NB4 (cell line): ENCODE measurements at places on chromosomes 11 and 22.
A peak's percentile ranks its signal among the peaks of the same experiment; 100 is the strongest.

DNA sequence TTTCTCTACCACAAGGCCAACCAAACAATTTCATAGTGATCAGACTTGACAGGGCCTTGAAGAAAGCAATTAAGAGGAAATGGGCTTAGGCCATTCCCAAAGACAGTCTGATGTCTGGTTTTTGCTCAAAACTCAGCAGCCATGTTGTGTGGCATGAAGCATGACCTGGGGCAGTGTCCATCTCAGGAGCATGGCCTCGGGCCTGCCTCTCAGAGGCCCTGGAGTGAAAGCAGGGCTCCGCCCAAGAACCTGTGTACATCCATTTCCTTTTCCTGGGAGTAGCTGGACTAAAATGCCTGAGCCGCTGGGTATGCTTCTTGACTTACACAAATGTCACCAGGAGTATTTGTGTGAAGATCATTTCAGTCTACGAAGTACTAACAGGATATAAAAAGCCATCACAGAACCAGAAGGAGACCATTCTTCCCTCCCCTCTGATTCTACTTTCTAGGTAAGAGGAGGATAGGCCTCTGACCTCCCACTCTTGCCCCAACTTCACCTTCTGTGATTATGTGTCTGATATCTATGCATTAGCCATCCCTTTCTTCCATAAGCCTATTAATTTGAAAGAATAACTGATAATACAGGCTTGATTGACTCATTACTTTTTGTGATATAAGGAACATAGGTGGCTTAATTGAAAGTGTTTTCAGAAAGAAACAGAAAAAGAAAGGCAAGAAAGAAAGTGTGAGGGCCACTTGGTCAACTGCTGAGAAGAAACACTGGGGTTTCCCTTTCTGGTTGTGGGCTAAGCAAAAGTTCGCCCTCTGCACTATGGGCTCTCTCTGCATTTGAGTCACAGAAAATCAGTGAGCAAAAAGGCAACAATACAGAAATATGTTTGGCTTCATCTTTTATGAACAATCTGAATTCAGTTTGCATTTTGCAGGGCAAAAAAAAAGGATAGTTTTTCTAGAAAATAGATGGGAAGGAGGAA, 188.6 kb upstream of the MTMR2 start:
- DNase-seq = no peak

DNA sequence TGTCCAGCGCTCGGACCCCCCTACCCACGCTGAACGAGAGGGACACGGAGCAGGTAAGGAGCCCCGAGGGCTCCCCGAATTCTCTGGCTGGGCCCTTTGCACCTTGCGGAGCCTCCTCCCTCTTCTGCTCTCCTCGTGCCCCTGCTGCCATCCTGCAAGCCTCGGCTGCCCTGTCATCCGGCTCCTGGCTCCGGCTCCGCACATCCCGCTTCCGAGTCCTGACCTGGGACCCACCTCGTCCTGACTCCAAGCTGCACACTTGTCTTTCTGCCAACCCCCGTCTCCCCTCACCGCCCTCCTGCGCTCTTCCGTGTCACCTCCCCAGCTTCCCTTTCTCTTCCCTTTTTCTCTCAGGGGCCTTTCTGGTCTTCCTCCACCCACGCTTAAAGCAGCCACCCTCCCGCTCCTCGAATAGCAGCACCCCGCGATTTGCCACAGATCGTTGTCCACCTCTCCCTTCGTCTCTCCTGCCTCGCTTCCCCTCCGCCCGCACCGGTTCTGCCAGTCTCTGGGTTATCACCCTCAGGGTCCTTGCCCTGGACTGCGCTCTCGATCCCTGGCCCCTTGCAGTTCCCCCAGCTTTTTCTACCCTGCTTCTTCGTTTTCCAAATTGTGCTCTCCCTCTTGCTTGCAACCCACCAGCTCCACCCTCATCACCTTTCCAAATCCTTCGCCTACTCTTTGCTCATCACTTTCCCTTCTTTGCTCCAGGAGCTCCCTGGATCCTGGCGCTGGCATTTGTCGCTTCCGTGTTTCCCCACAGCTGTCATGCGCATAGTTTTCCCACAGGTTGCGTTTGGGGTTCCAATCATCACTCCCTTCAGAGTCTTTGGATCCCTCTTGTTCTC, 822 bp downstream of the MARK2 start:
- DNase-seq = peak; percentile 83

- DNase-seq = no peak
Observed at GRCh38 chr11:12287009-12287373, 90.4 kb upstream of the PARVA start.

GRCh38 chr11:20639688-20640087, 29.7 kb upstream of the NELL1 start:
- no peak for DNase-seq

- DNase-seq = no peak
Observed at GRCh38 chr11:119363851-119364590, 17.5 kb downstream of the USP2 start.

DNA sequence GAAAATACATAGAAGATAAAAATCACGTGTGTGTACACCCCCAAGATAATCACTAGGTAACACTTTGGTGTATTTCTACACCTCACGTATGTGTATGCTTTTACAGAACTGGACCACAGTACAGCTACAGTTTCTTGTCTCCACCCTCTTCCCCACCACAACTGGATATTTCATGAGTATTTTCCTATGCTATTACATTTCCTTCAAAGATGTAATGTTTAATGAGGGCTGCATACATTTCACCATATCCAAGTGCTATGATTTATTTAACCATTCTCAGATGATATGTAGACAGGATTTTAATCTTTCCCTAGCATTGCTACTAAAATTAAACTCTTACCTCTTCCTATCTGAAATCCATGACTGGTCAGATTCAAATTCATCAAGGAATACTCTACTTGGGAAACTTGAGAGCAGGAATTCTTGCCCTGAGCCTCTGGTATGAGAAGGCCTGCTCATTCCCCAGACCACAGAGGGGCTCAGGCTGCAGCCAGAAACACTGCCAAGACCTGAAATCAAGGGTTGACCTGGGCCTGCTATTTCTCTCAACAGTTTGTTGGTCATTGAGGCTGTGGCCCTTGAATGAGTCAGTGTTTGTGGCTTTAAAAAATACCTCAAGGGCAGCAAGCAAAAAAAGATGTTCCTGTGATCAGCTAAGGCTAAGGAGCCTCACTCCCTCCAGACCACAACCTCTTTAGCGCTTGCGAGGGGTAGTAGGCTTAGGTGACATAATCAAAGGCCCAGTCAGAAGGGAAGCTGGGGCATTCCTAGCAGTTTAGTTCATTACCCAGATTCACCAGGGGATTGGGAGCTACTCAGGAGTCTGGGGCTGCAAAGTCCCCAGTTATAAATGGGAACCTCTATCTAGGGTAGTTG, 55.5 kb downstream of the ABTB2 start:
- peak; percentile 90 for DNase-seq

DNA sequence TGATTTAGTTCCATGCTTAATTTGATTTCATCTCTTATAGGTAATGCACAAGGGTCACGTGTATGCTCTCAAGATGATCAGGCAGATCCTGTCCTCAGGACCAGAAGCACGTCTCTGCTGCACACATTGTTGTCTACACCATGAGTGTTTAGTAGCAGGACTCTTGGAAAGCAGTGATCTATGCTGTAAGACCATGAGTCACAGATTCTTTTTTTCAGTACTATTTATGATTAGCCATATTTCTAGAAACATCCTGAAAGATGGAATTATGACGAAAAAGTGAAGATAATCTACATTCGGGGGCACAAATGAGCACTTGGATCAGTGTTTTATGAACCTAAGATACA, 29.6 kb downstream of the ZBED4 start:
- DNase-seq = no peak

DNA sequence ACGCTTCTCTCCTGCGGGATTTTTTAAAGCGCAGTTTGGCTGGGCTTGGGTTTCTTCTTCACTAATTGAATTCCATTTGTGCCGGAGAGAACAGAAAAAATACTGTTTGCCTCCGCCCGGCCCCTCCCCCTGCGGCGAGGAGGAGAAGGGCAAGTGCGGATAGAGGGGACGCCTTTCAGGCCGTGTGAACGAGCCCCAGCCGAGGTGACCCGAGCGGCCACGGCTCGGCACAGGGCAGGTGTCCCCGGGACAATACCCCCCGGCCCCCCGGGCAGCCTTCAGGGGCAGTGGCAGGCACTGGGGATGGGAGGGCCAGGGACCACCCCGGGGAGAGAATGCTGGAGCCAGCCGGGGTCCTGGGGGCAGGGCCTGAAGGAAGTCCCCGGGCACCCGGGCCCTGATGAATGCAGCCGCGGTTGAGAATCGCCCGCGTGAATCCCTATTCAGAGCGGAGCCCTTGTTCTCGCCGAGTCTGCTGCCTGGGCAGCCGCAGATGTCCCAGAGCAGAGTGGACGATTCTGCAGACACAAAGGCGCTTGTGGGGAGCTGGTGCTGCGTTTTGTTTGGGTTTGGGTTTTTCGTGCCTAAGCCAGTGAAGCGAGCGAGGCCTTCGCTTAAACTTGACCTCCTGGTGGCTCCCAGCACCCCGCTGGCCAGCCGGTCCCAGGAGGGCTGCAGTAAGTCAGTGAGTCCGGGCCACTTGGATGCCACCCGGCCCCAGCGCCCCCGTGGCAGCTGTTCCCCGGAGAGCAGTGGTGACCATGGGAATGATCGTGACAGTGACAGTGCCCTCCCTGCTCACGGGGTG, 96.0 kb downstream of the WNT7B start:
- DNase-seq = no peak

- DNase-seq = peak; percentile 19
Observed at GRCh38 chr22:32539631-32540421, 65.2 kb downstream of the FBXO7 start.

GRCh38 chr11:28674433-28675103, 566.4 kb downstream of the METTL15 start:
- peak; percentile 24 for DNase-seq

DNA sequence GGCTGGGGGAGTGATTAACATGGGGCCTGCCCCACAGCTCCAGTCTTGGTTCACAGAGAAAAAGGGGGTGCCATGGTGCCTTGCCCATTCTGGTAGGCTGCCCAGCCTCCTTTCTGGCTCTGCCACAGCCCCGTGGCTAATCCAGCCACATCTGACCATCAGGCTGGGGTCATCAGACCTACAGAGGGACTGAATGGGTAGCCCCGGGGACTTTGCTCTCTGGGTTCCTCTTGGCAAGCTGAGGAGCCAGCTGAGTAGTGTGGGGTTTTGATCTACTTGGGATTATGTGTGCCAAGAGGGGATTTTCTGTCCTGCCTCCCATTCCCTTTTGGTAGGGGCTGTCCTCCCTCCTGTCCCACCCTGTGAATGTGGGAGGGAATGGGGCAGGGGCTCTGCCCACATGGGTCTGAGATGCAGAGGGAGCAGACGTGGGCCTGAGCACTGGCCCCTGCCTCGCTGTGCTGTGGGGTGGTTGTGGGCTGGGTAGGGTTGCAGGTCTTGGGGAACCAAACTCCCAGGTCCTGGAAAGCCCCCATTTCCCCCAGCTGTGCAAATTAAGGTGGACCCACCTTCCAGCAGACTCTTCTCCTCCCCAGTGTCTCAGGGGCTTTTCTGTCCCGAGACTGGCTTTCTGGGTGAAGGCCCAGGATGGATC, 32.0 kb downstream of the CD82 start:
- no peak for DNase-seq

GRCh38 chr11:129620237-129621104, 195.2 kb upstream of the TMEM45B start:
- no peak for DNase-seq

GRCh38 chr22:24518771-24519485, 23.8 kb downstream of the UPB1 start:
- peak; percentile 52 for DNase-seq

GRCh38 chr11:1759851-1760220, 3.9 kb downstream of the CTSD start:
- no peak for DNase-seq

GRCh38 chr11:75406338-75406777, 7.0 kb downstream of the RPS3 start:
- no peak for DNase-seq

GRCh38 chr11:10455637-10456487, 798 bp downstream of the AMPD3 start:
- peak; percentile 92 for DNase-seq

DNA sequence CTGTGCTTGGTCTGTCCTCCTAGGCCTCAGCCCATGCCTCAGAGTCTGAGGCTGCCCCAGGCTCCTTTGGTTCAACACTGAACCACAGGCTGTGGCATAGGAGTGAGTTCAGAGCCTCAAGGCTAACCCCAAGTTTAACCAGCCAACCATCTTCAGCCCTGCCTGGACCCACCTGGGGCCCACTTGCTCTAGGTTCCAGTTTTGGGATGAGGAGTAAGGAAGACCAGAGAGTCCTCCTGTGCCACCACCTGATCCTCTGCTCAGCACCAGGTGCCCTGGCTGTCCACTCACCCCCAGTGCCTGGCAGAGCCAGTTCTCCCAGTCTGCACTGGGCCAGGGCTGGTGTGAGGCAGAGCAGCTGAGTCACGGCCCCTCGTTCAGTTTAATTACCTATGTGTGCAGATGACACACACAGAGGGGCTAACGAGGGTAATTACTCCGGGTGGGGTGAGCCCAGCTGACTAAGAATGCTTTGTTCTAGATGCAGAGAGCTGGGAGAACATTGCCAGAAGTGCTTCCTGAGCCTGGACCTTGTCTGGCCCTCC, 12.0 kb upstream of the TMPRSS13 start:
- DNase-seq = no peak

GRCh38 chr11:9462806-9463537, 2.2 kb downstream of the ZNF143 start:
- DNase-seq = peak; percentile 18

DNA sequence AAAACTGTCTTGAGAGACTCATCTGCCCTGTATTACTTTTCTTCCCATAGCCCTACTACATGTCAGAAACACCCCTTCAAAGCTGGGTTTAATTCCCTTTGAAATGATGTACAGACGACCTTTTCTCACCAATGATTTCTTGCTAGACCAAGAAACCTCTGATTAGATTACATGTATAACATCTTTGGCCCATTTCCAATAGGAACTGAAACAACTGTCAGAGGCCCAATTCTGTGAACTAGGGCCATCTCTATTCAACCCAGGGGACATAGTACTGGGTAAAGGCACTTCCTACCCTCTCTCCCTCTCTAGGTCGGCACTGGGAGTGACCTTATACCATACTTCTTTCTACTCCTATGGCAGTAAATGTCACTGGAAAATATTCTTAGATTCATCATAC, 19.4 kb downstream of the NPAT start:
- DNase-seq = no peak

DNA sequence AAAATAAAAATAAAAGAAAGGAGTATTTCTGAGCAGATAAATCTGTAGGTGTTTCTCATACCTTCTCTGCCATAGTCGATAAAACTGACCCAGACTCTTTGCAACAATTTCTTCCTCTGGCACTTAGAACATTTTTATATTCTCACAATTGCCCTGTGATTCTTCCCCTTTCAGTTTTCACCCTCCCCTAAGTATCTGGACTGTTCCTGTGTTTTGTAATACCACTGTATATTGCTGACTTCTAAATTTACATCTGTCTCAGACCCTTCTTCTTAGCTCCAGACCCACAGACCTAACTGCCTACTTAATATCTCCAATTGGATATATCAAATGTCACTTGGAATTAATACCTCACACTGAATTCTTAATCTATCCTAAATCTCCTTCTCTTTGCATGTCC, 133.4 kb upstream of the DDI1 start:
- DNase-seq = no peak

- DNase-seq = no peak
Observed at GRCh38 chr11:123725995-123726655, 15.3 kb downstream of the ZNF202 start.
